ENCODE measurements at places on chromosomes 12 and 14. TPM values are rescaled to one million over a fixed set of nuclear protein-coding genes. Genes with fewer than 3 reads are reported as not detected.

GRCh38 chr14:64763801-64764621 is 59.8 kb downstream of the PLEKHG3 start:
- peak; percentile 60 for DNase-seq

GRCh38 chr12:40314927-40315326 is 90.1 kb downstream of the LRRK2 start:
- DNase-seq, result no peak

DNA sequence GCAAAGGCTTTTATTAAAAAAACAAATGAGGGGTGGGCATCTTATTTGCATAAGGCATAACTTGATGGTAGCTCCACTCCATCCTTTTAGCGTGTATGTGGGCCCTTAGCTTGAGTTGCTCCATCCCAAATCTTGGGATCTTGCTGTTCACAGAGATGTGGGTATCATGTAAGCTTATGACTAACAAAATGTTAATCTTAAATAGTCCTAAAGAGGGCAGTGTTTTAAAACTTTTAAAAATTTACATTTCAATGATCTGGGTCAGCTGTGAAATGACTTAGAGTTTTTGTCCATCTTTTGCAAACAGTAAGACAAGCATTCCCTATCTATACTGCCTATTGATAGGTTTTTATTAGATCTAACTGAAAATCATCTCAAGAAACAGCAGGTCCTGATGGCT is 86.0 kb downstream of the SLCO1A2 start:
- DNase-seq, result peak; percentile 19

DNA sequence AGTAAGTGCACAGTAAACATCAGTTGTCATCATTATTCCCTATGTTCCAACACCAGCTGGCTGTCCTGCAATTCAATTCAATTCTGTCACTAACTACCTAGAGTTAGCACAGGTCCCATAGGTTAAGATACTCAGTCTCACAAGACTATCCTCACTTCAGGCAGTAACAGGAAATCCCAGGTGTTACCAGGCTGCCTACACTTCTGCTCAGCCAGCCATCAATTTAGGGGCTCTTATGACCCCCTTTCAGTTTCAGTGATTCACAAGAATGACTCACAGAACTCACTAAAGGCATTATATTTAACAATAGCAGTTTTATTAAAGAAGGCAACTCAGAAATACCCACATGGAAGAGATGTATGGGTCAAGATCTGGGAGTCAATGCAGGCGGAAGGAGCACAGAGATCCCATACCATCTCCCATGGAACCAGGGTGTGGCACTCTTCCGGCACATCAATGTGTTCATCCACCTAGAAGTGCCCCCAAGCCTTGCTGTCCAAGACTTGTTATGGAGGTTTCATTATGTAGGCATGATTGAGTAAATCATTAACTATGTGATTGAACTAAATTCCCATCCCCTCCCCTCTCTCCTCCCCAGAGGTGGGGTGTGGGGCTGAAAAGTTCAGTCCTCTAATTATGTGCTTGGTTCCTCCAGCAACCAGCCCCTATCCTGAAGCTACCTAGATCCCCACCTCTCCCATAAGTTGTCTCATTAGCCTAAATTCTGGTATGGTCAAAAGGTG is 120.8 kb upstream of the WSCD2 start:
- no peak for DNase-seq

DNA sequence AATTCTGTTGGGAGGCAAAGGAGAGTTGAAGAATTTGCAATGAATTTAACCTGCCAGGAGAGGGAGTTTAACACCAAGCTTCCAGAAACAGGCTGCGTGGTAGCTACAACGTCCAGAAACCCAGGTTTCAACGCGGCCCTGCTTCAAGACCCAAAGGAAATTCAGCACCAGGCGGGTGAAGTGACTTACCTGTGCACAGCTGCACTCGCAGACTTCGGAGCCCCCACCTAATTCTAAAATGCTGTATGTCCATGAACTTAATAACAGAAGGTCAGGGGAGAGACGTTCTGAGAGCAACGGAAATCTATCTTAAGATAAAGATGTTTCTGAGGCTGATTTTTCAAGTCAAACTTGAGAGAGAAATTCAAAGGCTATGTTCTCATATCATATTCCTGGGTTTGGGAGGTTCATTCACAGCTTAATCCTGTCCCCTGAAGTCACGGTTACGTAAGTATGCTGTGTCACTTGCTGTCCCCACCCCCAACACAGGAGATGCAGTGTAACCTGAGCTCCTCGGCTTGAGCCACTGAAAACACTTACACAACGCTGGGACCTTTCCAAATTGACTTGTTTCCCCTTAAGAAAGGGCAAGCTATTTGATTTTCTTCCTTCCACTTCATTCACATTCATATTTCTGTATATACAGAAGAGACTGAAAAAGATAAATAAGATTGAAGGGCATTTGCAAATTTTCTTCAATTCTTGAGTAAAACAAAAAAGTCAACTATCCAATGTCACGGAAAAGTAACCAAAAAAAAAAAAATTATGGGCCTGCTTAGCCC is 22.7 kb downstream of the CLIP1 start:
- DNase-seq, result peak; percentile 93

DNA sequence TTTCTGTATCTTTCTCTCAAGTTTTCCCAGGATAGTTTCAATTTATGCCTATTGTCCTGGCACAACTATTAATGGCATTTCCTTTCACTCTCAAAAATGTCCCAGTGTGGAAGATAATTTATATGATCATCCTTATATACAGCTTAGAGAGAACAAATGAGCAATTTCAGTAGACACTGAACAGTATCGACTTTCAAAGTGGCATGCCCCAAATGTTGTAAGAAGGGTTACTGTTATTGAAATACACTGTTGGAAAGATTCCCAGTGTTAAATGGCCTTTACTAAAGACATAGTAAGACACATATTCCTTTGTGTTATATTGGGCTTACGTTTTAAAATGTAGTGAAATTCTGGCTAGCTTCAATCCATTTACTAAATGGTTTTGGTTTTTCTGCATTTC is 202.3 kb upstream of the CDKN3 start:
- DNase-seq, result peak; percentile 21

DNA sequence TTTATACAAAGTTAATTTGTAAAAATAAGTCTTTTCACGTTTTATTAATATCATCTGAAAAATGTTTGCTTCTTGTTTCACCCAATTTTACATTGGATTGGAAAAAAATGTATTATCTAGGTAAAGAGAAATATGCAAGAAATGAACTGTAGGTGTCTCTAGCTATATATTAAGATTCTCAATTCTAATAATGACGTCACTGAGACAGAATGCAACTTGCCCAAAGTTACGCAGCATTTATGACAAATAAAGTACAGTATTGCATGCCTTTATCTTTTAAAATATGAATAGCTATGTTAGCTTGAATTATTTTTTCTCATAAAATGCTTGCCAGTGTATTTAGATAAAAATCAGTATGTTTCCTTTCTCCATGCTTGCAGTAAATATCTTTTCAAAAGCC is 728.8 kb downstream of the RERGL start:
- no peak for DNase-seq

- DNase-seq, result no peak
Observed at GRCh38 chr14:20803223-20803622, 579 bp upstream of the RNASE1 start.

DNA sequence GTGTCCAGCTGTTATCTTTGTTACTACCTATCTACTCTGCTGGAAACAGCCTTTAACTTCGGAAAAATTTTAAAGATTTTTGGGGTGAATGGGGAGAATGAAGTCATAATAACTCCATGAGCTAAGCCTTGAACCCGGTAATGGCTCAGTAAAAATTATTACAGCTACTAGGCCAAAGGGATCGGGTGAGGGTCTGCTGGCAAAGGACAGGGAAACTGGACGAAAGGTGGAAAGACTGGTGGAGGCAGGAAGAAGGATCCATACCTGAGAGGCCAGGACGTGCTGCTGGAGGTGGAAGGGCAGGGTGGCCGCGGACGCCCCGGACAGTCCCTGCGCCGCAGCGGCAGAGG is 10.1 kb downstream of the TBX3 start:
- DNase-seq, result no peak

- DNase-seq, result no peak
Observed at GRCh38 chr12:65632131-65632855, 192.0 kb upstream of the HMGA2 start.

DNA sequence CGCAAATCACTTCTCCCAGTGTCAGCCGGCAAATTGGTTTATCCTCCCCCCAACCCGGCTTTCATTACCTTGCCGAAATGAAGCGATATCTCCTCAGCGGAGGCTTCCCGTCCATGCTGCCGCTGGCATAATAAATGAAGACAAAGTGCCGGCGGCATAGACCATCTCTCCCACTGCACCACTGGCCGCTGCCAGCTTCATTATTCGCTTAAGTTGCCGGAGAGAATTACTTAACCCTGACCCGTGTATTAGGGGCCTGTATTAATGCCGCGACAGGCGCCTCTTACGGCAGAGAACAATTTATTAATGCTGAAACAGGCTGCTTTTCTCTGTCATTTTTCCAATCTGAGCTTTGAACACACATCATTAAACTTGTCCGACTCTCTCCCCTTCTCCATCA is 17.5 kb upstream of the GPATCH2L start:
- DNase-seq, result no peak

GRCh38 chr12:57127101-57127725 is 1.1 kb upstream of the LRP1 start:
- no peak for DNase-seq

GRCh38 chr14:76126076-76126475 is 25.6 kb upstream of the GPATCH2L start:
- no peak for DNase-seq

- DNase-seq, result no peak
Observed at GRCh38 chr12:54427106-54427505, 8.0 kb upstream of the ITGA5 start.

- DNase-seq, result no peak
Observed at GRCh38 chr12:115698257-115698656, 579.2 kb downstream of the MED13L start.

GRCh38 chr12:93624595-93625294 is 52.3 kb downstream of the SOCS2 start:
- DNase-seq, result peak; percentile 59

GRCh38 chr12:124668602-124669001 is 101.2 kb upstream of the NCOR2 start:
- DNase-seq, result no peak

- DNase-seq, result no peak
Observed at GRCh38 chr14:79037593-79037992, 867.4 kb downstream of the NRXN3 start.

- peak; percentile 30 for DNase-seq
Observed at GRCh38 chr14:93734086-93734822, 54.0 kb downstream of the PRIMA1 start.

- DNase-seq, result no peak
Observed at GRCh38 chr14:75260025-75260763, 18.4 kb upstream of the FOS start.

- DNase-seq, result no peak
Observed at GRCh38 chr12:2980630-2981029, 21.4 kb downstream of the TEAD4 start.

GRCh38 chr12:117452112-117452511 is 90.7 kb upstream of the NOS1 start:
- peak; percentile 17 for DNase-seq

GRCh38 chr12:50127546-50127945 is 15.5 kb downstream of the COX14 start:
- no peak for DNase-seq

DNA sequence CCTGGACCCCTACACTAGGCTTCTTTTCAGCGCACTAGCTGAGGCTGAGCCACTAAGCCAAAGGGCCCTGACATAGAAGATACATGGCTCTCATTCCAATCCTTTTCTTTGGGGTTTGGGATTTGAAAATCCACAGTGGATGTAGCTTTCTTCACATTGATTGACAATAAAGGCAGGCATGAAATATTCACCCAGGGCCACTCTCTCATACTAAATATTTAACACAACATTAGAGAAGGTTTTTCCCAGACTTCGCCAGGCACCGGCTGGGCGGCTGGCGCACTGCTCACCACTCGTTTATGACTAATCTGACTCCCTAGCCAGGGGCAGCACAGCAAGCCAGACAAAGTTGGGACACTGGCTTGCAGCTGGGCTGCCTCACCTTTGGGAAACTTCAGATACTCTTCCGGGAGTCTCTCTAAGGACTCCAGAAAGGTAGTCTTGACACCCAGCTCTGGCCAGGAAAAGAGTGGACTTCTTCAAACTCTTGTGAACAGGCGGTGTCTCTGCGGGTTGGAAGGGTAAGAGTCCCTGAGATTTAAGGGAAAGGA is 699 bp upstream of the HOXC11 start:
- DNase-seq, result no peak

- DNase-seq, result no peak
Observed at GRCh38 chr12:50841716-50842531, 802 bp upstream of the TMPRSS12 start.

DNA sequence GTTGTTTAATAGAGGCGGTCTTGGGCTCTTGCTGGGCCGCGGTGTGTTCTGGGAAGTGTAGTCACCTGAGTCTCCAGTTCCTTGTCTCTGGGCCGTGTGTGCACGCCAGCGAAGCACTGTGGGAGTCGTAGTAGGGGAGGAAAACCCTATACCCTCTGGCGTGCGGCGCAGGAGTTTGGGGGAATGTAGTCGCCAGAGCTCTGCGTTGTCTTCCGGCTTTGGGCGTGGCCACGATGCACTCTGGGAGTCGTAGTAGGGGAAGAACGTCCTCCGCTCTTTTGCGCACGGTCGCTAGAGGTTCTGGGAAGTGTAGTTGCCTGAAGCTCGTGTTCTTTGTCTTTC is 726 bp upstream of the ZNF140 start:
- DNase-seq, result peak; percentile 99

- no peak for DNase-seq
Observed at GRCh38 chr12:19398376-19399363, 40.6 kb upstream of the AEBP2 start.

The RFX4 gene
- not detected for total RNA-seq

The NPAS3 gene
- total RNA-seq, result 15.6 TPM

The GPR65 gene
- total RNA-seq, result not detected

The IFNG-AS1 gene
- not detected for total RNA-seq

The LPAR5 gene
- 0.17 TPM for total RNA-seq

The TM7SF3 gene
- 53.5 TPM for total RNA-seq
